ENCODE measurements at places on chromosomes 7 and 10.

GRCh38 chr7:88546808-88547207 lies 212.7 kb upstream of the ZNF804B start:
- DNase-seq = no peak

DNA sequence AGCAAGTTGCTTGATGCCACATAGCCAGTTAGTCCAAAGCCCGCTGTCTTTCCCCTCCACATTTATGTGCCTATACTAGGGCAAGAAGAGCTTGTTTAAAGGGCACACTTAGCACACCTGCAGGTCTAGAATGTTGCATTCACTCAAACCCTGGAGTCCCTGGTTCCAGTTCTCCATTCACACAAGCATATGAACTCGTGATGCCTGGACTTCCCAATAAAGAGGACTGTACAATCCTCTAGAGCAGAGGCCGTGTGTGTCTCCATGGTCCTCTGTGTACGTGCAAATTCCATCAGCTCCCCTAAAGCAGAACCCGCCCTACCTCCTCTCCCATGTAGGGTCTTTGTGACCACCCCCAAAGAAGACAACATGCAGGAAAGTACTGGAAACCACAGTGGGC lies 3.0 kb upstream of the SH3PXD2A start:
- no peak for DNase-seq

DNA sequence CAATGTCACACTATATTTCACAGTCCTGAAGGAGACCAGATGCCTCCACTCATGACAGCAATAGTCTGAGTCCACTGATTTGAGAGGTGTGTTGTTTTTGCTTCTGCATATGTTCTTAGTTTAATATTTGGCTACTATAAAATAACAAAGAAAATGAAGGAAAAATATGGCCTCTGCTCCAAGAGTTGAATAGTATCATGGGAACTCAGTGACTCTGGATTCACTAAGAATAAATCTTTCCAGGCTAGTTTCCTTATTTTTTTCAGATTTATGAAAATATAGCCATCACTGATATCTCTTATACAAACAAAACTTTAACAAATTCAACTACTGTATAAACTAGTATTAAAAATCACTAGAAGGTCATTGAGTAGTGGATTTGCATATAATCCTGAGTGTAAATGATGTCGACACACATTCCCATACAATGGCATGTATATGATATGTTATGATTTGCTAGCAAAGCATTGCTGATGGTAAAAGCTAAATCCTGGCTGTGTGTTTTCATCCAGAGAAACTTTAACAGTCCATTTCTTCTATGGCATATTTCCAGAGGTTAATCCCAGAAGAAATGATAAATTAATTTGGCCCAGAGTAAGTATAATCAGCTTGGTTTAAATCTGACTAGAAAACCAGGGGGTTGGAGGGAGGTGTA lies 66.0 kb upstream of the VIPR2 start:
- DNase-seq = no peak

DNA sequence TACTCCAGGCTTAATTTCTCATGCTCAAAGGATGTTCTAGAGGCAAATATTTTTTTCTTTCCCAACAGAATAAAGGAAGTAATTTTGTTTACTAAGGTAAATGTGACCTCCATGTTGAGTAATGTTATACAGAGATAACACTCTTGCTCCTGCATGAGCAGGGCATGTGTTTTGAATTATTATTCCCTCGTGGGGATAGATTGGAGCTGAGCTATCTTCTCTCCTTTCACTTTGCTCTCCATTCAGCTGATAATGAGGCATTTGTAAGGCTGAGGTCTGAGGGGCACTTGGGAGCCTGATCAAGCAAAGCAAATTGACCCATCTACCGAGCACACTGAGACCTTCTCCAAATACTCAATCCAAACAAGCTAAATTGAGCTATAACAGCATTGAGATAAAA lies 50.7 kb upstream of the GHITM start:
- DNase-seq = no peak

DNA sequence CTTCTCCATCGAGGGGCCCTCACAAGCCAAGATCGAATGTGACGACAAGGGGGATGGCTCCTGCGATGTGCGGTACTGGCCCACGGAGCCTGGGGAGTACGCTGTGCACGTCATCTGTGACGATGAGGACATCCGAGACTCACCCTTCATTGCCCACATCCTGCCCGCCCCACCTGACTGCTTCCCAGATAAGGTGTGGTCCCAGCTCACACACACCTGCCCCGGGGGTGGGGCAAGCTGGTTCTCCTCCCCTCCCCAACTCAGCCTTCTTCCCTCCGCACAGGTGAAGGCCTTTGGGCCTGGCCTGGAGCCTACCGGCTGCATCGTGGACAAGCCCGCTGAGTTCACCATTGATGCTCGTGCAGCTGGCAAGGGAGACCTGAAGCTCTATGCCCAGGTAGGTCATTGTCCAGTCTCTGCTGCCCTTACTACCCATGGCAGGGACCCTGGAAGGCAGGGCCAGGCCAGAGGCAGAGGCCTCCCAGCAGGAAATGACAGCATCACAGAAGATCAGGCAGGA lies 11.0 kb downstream of the FLNC start:
- DNase-seq = no peak

- DNase-seq = no peak
Measured at GRCh38 chr7:2411815-2412586, 8.6 kb downstream of the CHST12 start.

DNA sequence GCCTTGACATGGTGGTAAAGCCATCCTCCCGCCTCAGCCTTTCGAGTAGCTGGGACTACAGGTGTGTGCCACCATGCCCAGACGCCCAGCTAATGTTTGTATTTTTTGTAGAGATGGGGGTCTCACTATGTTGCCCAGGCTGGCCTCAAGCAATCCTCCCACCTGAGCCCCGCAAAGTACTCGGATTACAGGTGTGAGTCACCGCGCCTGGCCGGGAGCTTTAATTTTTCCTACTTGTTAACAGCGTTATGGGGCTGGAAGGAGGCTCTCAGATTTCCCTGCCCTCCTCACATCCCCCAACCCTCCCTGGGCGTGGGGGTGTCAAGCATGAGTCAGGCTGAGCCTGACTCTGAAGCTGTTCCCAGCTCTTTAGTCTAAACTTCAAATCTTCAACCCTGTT lies 8.3 kb downstream of the ALKBH4 start:
- DNase-seq = no peak

DNA sequence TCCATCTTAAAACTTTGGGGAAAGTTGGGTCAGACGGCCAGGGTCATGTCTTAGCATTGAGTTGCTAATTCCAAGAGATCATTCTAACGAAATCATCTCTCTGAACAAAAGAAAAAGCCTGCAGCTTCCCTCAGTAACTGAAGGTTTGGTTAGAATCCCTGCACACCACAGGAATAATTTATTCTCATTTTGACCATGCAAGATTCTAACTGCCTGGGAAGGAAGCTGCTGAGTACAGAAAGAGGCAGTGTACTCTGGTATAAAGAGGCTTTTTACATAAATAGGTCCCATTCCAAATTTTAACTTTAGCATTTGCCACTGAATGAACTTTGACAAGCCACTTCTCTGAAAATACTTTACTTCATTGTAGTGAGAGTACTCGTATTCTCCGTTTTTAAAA lies 76.9 kb upstream of the RSBN1L start:
- DNase-seq = no peak

- DNase-seq = no peak
Measured at GRCh38 chr7:20200361-20200760, 16.8 kb downstream of the MACC1 start.

- DNase-seq = no peak
Measured at GRCh38 chr7:22885797-22886261, 63.2 kb upstream of the TOMM7 start.

- no peak for DNase-seq
Measured at GRCh38 chr7:101859411-101860106, 42.1 kb downstream of the CUX1 start.

Data from NCI-H1436 treated with DMSO at 0.1 percent for 48 hours (cell line).